ENCODE measurements at places on chromosomes 2 and 18. TPM values are rescaled to one million over a fixed set of nuclear protein-coding genes. Genes with fewer than 3 reads are reported as not detected.

CRYGC gene
- total RNA-seq, result not detected

CD8B gene
- not detected for total RNA-seq

FAM237A gene
- not detected for total RNA-seq

PIAS2 gene
- total RNA-seq, result 22.8 TPM

BCL11A gene
- total RNA-seq, result 14.9 TPM

All from nasal cavity respiratory epithelium epithelial cell of viscerocranial mucosa (primary cell).